ENCODE measurements at places on chromosomes 2 and 18.

DNA sequence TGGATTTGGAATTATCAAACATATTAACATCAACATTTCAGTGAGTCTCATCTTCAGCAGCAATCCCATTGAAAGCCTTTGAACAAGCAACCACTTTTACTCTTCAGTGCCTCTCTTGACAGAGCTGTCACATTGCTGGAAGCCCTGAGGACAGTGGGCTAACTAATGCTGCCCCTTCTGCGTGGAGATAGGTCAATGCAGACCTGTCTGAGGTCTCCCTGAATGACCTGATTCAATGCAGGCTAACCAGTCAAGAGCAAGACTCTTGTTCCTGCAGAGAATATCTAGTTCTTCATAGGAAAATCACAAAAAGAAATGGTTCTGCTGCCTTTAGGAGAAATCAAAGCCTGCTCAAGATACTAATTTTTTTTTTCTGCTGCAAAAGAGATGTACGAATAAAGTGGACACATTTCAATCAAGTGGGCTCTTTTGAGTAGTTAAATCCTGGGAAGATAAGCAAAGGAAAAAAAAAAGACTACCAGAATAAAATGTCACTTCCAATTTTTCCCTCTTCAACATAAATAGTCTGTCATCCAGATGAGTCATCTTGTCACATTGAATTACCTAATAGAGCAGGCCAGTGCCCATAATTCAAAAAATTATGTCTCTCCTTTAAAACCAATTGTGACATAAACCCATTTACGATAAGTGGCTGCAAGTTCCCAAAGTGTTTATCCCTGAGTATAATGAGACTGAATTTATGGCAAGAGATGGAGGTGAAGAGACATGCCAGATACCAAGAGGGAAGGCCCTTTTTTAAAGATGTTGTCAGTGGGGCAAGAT lies 1269.0 kb upstream of the DDX18 start:
- no peak for DNase-seq

DNA sequence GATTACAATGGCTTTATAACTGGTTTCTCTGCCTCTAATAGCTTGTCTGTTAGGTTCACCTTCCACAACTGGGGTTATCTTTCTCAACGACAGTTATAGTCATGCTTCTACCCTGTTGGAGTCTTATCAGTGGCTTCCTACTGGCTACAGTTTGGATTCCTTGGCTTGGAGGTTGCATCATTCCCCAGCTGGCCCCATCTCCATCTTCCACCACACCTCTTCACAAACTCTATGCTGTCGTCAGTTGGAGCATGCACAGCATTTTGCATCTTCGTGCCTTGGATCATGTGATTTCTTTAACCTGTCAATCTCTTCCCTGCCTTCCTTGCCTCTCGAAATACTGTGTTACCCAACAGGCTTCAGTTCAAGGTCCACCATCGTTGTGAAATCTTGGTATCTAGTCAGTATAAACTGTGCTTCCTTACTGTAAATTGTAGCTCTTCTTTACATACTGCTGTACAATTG lies 316.3 kb upstream of the CXCR4 start:
- no peak for DNase-seq

GRCh38 chr2:61737841-61738240 lies 116.0 kb downstream of the FAM161A start:
- no peak for DNase-seq

DNA sequence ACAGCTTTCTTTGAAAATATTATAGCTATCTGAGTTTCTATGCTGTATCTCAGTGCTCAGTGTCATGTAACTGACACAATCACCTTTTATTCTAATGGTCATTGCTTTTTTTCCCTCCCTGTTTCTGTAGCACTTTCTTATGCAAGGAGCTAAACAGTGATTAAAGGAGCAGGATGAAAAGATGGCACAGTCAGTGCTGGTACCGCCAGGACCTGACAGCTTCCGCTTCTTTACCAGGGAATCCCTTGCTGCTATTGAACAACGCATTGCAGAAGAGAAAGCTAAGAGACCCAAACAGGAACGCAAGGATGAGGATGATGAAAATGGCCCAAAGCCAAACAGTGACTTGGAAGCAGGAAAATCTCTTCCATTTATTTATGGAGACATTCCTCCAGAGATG lies 56.4 kb downstream of the SCN2A start:
- DNase-seq, result no peak

DNA sequence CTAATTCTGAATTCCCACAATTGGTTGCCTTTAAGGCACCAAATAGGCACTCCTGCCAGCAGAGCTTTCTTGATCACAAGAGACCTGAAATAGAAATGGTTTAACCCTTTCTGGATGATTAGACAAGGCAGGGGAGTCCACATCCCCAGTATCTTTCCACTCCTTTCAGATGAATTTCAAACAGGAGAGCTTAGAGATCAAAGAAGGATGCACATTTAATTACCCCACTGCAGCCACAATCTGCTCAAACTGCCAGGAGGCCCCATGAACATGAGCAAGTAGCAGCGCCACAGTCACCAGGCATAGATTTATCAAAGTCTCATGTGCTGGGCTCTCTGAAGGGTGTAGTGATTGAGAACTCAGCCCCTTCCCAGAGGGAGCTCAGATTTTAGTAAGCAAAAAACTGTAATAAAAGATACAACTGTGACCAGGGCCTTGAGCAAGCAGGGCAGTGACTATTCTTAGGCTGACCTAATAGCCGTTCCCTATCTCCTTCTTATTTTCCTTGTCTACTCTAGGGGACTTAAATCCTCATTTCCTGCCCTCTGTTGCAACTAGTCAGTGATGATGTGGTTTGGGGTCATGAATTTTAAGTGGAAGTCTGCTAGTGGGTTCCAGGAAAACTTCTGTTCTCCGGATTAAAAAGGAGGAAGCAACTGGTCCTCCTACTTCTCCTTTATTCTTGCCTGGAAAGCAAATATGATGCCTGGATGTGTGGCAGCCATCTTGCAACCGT lies 53.7 kb downstream of the SLC4A3 start:
- no peak for DNase-seq

GRCh38 chr2:100272841-100273329 lies 49.4 kb downstream of the LONRF2 start:
- no peak for DNase-seq

GRCh38 chr2:3387011-3387410 lies 7.5 kb downstream of the TRAPPC12 start:
- no peak for DNase-seq

DNA sequence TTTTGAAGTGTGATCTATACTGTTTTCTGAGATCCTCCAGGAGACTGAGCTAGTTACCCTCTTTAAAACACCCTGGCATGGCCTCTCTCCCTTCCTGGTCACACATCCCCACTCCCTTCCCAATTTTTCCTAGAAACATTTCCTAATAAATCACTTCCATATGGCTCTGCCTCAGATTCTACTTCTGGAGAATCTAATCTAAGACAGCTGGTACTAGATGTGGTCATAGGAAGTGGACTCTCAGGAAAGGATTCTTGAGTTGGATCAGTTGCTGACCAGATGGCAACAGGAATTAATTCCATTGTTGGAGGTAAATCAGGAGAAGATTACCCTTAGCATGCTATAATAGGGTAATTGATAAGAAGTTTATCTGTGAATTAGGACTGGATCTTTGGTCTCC lies 310.5 kb downstream of the SATB2 start:
- DNase-seq, result no peak

- DNase-seq, result no peak
Observed at GRCh38 chr2:236673823-236674185, 104.2 kb downstream of the ACKR3 start.

- DNase-seq, result no peak
Observed at GRCh38 chr2:128499367-128500137, 180.9 kb upstream of the HS6ST1 start.

DNA sequence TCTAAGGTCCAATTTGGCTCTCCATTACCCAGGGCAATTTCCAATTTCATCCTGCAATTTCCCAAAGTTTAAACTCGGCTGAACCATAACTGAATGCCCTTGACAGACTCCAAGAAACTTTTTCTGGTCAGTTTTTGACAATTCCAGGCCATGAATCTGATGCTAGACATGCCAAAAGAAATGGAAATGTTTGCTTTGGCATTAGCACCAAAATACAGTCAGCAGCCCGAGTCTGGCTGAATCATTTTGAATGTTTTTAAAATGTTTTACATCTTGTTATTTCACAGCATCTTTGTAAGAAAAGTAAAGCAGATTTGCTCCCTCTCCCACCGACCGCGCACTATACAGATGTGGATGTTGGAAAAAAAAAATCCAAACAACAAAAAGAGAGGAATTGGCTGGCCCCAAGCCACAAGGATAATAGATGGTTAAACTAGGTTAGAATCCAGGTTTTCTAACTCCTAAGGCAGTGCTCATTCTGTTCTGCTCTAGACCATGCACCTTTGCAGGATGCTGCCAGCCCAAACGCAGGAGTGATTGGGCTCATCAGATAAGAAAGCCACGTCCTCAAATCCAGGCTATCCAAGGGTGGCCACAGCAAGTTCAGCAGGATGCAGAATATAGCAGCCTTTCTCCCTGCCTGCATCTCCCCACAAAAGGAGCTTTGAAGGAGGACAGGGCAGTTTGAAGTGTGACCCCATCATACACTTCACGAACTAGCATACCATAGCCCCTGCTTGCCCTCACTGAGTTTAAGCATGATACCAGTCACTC lies 167.5 kb downstream of the ALK start:
- no peak for DNase-seq

GRCh38 chr2:164620873-164621763 lies at the start of gene GRB14:
Gene GRB14, minus strand, starts transcription at chr2:164621482. Its CDS starts 173 bp downstream, at chr2:164621309.
- no peak for DNase-seq

DNA sequence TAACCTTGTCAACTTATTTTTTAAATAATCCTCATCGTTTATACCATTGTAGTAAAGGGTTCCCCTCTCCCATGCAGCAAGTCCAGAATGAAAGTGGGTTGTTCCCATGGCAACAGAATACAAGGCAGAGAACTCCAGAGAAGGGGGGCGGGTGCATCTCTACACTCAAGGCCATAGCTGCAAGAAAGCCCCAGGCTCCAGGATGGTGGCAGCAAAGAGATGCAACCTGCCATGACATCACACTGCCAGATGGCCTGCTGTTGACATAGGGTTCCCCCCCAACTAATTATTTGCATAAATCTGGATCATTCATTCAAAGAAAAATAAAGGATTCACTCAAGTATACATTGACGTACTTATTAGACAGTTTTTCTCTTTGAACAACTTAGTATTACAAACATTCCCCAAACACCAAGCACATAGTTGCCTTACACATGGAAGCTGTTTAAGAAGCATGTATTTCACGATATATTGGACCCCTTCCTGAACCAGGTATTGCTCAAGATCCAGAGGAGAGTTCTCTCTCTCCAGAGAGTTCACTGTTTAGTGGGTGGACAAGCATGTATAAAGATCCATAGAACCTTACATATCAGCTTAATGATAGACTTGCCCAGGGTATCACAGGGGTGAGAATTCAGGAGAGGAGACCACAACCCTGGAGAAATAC lies 87.4 kb upstream of the KLF7 start:
- no peak for DNase-seq

DNA sequence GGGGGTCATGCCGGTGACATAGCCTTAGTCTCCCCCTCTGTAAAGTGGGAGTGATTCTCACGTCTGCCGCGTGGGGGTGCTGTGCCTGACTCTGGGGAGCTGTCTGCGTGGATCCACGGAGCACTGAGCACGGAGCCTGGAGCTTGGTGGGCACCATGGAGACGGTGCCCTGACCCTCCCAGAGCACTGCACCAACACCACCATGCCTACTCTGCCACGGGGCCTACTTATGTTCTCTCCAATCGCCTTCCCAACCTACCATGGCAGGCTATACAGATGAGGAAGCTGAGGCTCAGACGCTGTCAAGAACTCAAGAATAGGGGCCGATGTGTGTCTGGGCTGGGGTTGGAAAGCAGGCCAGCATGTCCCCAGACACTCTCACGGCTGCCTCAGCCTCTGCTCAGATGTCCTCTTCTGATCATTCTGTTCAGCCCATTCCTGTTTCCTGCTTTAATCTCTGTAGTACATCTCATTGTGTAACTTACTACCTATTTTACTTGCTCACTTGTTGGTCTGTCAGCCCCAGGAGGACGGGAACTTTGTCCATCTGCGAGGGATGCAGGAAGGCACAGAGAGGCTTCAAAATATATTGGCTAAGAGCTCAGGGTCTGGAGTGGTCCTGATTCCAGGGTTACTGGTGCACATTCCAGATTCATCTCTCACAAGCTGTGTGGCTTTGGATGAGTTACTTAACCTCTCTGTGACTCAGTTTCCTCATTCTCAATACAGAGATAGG lies 168.1 kb upstream of the HS6ST1 start:
- DNase-seq, result no peak

DNA sequence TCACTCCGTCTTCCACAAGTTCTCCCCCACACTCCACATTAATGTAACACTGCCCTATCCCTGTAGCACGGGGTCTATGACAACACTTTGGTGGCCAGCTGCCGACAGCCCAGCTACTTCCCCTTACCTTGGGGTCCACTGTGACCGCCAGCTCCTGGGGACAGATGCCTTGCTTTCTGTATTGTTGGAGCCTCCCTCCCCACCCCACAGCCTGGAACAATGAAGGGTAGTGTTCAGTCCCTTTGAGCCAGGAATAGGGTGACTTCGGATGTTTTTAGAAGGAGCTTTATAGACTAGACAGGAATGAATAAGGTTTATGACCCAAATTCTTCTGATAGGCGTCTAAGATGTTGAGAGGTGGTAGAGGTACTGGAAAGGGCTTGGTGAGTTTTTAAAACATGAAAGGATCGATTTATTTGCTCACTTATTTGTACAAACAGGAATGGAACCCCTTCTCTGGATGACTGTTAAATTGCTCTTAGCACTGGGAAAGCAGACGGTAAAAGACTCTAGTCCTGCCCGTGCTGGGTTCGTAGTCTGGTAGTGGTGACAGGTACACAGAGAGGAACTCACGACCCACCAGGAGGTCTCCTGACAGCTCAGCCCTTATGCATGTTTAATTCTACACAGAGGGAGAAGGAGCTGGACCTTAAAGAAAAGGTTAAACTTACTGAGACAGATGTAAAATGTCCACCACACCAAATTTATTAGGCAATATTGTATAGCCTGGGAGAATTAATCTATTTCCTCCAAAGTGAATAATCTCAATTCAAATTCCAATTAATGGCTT lies 90.9 kb downstream of the MYCN start:
- DNase-seq, result no peak

DNA sequence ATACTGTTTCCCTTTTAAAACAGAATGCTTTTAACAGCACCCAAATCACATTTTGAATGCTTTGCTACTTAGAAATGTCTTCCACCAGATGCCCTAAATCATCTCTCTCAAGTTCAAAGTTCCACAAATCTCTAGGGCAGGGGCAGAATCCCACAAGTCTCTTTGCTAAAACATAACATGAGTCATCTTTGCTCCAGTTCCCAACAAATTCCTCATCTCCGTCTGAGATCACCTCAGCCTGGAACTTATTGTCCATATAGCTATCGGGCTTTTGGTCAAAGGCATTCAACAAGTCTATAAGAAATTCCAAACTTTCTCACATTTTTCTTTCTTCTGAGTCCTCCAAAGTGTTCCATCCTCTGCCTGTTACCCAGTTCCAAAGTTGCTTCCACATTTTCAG lies 1374.5 kb upstream of the NXPH2 start:
- DNase-seq, result no peak

- DNase-seq, result no peak
Observed at GRCh38 chr2:71558300-71559051, 105.1 kb downstream of the DYSF start.

Data from stimulated activated CD8-positive, alpha-beta memory T cell treated with anti-CD3 and anti-CD28 coated beads, Interleukin-4, amount 100 ng/mL, for 4 hours (primary cell).